ENCODE measurements at places on chromosomes 5 and 9. TPM values are rescaled to one million over a fixed set of nuclear protein-coding genes. Genes with fewer than 3 reads are reported as not detected.

DNA sequence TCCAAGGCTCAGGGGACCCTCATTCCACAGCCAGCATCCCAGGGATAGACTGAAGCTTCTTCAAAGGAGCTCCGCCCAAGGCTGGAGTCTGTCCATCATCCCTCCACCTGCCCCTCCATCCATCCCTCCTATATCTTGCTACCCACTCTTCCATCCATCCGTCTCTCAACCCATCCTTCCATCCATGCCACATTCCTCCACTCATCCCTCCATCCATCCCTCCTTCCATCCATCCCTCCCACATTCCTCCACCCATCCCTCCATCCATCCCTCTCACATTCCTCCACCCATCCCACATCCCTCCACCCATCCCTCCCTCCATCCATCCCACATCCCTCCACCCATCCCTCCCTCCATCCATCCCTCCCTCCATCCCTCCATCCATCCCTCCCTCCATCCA lies 5.5 kb upstream of the VAV2 start:
- no peak for DNase-seq
- no peaks in the 10 kb centered on the region for H3K27me3 ChIP-seq
- H3K36me3 ChIP-seq: no peaks in the 10 kb centered on the region
- no peak overlapping the region for H3K4me3 ChIP-seq
- H3K27ac ChIP-seq: no peak overlapping the region

- H3K27ac ChIP-seq: no peak overlapping the region
- H3K4me3 ChIP-seq: no peak overlapping the region
- peak; percentile 19 for DNase-seq
- no peaks in the 10 kb centered on the region for H3K36me3 ChIP-seq
- H3K4me1 ChIP-seq: no peaks in the 10 kb centered on the region
Measured at GRCh38 chr5:176803943-176804498, 6.3 kb upstream of the UNC5A start.

Gene CDKN2A
- total RNA-seq: 3.5 TPM

Gene DMGDH
- 2.9 TPM for total RNA-seq
